ENCODE measurements at places on chromosomes 1 and 21.

GRCh38 chr1:219347376-219347775, 173.7 kb downstream of the LYPLAL1 start:
- no peak for DNase-seq

DNA sequence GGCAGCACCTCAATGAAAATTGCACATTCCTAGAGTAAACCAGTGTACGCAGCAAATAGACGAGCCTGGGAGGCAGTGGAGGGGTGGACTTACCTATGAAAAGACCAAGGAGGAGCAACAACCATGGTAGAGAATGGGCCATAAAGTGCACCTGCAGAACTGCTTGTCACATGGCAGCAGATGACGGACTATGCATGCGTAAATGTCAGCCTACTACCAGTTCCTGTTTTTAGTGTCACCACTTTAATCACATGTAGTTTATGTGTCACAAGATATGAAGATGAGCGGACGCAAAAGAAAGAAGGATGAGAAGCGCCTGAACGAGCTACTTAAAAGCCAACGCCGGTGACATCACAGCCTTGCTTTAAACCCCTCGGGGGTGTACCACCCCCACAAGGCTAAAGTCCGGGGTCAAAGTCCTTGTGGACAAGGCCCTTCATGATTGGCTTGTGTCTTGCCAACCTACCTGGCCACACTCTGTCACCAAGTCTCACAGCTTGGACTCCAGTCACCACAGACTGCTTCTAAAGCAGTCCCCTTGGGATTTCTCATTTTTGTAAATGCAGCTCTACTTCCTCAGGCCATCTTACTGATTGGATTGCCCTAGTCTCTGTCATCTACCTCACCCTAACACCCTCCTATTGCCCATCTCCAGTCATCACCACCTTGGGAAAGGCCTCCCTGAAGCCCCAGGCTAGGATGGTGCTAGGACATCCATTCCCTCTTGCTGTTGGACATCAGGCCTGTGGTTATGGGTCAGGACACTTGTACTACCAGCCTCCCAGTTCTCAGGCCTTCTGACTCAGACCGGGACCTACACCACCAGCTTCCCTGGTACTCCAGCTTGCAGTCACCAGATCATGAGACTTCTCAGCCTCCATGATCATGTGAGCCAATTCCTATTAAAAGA, 6.0 kb upstream of the LY9 start:
- no peak for DNase-seq

DNA sequence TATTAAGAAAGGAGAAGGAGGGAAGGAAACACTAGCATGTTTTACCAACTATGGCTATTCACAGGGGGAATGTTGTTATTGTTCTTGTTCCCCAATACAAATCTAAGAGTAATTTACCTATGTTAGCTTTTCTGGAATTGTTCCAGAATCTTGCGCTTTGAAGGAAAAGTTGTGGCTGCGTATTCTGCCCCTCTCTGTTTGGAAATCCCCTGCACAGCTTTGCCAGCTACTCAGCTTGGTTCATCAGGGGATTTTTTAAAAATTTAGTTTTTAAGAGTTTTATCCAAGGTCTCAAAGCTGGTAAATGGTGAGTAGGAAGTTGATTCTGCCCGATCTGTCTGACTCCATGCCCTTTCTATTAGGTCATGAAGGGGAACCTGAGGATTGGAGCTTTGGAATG, 9.5 kb upstream of the IRF6 start:
- DNase-seq: no peak

DNA sequence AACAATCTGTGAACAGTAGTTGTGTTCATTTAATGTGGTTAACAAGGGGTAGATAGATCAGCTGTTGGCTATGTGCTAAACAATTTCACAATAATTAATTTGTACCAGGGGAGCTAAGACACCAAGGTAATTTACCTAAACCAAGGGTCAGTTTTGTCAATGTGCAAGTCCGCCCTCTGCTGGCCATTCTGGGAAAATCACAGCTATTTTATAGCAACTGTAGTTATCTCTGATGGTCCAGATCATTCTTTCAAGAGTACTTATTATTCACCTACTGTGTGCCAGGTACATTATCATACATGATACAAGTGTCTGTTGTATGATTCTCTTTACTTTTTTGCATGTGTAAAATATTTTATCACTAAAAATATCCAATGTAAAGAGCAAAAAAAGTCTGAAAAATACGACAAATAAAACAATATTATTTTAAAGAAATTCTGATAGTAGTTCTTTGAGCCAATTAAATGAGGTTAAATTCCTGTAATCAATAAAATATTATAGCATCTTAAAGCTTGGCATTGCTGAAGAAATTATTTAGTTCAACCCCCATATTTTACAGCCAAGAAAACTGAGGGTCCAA, 312.3 kb upstream of the FAM78B start:
- no peak for DNase-seq

DNA sequence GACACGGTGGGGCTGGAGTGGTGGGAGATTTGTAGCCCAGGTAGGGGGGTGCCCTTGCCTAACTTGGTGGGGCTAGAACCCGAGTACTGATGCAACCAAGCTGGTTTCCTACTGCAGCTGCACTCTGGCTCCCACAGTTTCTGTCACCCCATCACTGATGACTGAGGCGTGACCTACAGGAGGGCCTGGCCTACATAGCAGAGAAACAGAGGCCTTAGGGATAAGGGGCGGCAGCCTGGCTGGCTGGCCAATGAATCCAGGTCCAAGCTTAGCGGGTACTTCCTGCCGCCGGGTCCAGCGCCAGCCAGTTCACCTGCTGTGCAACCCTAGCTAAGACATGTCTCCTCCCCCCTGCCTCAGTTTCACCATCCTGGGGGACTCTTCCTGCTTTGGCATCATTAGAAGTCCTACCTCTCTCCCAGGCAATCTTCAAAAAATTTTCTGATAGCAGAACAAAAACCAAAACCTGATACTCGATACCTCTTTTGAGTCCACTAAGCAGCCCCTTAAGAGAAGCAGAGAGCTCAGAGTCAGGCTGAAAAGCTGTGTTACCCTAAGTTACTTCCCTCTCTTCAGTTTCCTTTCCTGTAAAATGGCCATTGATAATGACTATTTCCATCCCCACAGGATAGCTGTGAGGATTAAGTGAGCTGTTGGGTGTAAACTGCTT, 27.3 kb upstream of the RNF19B start:
- DNase-seq: no peak

DNA sequence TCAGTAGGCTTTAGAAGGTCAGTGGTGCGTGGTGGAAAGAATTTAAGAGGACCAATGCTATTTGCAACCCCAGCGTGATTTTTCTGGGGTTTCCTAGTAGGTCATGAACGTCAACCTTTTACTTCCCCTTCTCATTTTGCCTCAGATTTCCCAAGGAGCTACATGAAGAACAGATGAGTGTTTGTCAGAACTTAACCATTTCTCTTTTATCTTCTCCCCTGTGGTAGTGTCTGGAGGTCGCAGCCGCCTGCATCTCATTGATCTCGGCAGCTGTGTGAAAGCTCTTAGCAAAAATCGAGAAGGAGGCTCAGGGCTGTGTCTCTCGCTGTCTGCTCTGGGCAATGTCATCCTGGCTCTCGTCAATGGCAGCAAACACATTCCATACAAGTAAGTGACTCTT, 491.1 kb downstream of the KIF26B start:
- DNase-seq: no peak

DNA sequence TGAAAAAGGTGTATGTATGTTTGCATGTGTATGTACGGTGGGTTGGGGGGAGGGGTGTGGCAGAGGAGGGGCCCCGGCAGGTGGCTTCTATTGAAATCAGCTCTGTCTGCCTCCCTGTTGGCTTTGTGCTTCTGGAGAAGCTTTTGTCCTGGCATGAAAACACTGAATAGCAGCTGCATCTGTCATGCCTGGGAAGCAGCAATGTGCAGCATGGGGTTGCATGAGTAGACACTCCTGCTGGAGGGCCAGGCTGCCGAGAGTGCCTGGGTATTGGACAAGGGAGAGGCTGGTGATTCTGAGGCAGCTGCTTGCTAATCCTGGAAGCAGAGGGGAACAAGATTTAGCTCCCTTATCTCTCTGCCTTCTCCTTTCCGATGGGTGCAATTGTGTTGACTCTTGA, 20.5 kb downstream of the MAPKAPK2 start:
- no peak for DNase-seq

GRCh38 chr1:65670518-65670917, 122.2 kb upstream of the PDE4B start:
- DNase-seq: no peak

DNA sequence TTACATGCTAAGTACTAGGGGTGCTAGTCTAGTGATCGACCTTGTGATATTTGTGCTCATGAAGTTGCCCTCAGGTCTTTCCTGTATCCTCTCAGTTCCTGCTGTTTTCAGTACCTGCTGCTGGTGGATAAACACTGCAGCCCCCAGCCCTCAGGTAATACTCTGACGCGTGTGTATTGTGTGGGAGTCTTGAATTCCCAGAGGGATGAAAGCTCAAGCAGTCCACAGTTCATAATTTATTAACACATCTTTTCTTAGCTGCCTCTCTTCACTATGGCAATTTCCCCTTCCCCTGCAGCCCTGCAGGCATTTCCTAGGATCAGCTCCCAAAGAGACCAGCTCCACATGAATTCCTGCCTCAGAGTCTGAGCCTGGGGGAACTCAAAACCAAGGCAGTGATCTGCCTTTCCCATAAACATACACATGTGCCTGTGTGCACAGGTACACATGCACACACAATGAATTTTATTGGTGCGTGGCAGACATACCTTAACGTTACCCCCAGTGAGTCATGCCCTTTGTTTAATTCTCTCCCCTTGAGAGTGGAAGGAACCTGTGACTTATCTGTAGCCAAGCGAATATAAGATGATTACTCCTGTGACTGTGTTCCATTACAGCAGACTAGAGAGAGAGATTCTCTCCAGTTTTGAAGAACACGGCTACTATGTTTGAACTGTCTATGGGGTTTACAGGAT, 14.1 kb upstream of the HMGCS2 start:
- no peak for DNase-seq

GRCh38 chr1:157186281-157186992, 48.2 kb upstream of the ETV3 start:
- DNase-seq: no peak

DNA sequence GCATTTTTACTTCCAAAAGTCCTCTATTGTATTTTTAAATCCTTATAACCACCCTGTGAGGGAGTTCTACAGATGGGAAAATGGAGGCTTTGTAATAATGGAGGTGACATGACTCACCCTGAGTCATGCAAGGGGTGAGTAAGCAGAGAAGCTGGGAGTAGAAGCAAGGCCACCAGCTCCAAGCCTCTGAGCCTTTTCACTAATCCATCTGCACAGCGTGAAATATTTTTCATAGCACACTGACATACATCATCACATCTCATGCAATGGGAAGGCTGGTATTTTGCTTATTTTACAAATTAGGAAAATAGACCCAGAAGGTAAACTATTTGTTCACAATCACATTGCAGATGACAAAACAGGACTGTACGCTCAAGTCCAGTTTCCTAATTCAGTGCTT, 96.9 kb downstream of the KCNH1 start:
- DNase-seq: no peak

DNA sequence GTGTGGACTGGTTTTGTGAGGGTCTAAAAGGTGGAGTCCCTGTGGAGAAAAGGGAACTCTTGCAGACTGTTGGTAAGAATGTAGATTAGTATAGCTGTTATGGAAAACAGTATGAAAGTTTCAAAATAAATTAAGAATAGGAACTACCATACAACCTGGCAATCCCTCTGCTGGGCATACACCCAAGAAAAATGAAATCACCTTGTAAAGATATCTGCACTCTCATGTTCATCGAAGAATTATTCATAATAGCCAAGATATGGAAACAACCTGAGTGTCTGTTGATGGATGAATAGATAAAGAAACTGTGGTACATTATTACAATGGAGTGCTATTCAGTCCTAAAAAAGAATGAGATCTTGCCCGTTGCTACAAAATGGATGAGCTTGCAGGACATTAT, 109.6 kb downstream of the TBX19 start:
- DNase-seq: no peak

DNA sequence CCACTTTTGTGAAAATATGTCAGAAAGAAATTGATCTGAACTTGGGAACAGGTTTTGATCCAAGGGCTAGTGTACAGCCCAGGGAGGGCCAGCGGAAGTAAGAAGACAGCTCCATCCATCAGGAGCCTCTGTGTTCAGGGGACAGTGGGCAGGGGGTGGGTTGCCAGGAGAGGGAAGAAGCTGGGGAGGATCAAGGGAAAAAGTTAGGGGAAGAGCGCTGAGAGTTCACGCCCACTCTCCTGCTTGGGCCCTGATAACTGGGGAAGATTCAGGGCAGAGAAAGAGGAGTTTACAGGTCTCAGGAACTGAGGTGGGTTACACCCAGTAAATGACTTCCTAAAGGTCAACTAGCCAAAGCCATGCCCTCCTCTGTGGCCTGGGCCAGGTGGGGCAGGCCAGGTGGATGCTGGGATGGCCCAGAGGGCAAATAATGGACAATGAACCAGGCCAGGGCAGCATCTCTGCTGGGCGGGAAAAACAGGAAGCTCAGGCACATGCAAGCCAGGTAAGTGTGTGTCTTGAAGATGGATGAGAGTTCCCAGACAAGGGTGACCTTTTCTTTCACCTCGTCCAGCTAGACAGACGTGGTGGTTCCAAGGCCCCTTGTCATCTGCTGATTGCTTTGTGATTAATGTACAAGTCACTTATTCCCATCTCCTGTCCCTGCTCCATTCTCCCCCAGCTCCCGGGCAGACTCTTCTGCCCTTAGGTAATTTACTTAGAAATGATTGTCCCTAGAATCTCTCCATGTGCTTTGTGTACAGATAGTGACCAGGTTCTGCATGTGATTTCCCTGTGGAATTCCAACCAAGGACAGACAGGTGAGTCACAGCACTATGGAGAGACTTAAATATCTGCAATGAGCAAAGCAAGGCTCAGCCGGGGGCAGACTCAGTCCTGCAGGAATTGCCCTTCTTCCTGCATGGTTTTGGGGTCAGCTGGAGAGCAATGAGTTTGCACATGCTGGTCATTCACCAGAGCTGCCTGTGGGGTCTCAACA, 57.0 kb downstream of the MDM4 start:
- no peak for DNase-seq

Measured in stimulated activated CD8-positive, alpha-beta memory T cell treated with anti-CD3 and anti-CD28 coated beads, Interleukin-4, amount 100 ng/mL, for 4 hours (primary cell).